Fibroblast of skin of right quadriceps (primary cell): ENCODE measurements at places on chromosomes 3 and 15.

DNA sequence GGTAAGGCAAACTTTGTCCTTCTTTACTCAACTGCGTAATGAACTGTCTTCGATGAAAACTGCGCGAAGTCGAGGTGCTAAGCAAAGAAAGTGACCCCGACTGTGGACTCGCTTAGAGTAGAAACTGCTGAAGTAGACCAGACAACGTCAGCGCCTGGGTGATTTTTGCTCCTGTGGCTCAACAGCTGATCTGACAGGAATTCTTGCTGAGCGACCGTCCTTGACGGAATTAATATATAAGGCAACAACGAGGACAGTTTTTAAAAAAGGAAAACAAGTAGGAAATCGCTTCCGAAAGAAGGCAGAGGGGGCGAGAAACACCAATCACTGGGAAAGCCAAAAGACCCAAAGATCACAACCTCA is 541 bp downstream of the RPS27L start:
- no peak for DNase-seq

DNA sequence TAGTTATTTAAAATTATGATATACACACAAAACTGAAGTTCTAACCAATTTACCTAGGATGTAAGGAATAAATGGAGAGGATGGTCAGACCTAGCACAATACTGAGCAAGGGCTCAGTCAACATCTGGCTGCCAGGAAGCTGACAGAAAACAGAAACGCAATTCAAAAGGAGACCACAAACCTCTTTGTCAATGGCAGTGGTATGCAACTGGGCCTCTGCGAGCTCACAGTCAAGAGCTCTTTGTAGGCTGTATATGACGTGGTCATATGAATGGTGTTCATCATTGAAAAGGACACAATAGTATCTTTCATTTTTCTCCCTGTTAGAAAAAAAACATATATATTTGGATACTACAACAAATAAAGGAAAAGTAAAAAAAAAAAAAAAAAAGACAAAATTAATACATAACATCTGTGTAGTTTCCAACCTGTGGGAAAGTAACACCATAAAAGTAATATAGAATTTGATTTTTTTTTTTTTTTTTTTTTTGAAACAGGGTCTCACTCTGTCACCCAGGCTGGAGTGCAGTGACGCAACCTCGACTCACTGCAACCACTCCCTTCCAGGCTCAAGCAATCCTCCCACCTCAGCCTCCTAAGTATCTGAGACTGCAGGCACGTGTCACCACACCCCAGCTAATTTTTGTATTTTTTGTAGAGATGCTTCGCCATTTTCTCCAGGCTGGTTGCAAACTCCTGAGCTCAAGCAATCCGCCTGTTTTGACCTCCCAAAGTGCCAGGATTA is 37.9 kb downstream of the UBR1 start:
- peak; percentile 66 for DNase-seq

GRCh38 chr15:25830844-25831451 is 32.2 kb downstream of the ATP10A start:
- DNase-seq: peak; percentile 99

DNA sequence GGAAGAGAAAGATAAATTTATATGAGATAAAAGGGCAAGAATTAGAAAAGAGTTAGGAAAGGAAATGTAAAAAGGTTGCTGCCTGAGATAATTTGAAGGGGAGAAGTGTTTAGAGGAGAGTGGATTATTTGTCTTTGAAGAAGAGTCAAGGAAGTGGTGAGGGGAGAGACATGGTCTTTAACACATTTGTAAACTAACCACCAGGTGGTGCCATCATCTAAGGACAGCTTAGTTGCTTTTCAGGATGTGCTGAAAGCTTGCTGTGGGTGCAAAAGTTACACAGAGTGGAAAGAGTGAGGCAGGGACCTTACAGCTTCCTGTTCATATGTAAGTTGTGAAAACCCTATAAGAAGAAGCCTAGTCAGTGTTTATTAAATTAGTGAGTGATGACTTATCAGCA is 114.1 kb upstream of the DNAJC19 start:
- DNase-seq: peak; percentile 1

DNA sequence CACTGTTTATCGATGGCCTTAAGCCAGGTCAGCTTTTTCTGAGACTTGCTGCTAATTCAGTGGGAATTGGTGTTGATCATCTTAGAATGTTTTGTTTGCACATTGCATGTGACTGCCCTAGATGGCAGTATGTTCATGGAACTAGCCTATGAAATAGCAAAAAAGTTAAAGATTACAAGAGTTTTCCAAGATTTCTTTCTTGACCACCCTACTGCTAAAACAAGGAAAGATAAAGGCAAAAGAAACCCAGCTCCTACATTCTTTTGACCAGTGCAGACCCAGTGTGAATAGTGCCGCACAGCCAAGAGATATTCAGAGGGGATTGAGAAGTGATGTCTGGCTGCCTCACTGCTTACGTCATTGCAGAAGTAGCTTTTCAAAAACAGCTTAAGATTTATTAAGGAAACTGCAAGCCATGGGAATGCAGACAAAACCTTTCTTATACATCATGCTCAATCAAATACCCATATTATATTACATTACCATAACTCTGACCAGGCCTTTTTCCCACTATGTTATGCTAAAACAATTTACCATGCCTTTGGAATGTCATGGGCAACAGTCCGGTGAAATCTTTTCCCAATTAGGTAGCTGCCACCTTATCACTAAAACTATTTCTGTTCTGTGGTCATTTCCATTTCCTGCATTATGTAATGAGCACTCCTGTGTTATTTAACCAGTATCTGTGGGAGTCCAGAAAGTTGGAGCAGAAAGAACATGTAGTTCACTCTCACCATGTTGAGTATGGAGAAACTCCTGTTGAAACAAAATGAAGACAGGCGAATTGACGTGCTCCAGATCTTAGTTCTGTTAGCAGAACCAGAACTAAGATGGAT is 6.0 kb downstream of the PHLDB2 start:
- peak; percentile 94 for DNase-seq

DNA sequence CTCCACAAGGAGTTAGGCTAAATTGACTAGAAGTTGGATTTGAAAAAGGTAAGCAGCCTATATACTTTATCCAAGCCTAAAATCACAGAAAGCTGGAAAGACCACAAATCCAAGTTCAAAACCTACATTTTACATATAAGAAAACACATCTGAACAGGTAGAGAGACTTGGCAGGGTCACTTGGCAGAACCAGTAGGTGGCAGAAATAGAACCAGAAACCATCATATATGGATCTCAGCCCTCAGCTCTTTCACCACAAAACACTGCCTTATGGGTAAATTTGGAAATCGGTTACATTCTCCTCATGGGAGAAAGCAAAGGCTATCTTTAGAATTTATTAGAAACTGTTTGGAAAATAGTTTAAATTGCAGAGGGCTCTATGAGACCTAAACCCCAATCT is 44.2 kb downstream of the MKRN2 start:
- no peak for DNase-seq

DNA sequence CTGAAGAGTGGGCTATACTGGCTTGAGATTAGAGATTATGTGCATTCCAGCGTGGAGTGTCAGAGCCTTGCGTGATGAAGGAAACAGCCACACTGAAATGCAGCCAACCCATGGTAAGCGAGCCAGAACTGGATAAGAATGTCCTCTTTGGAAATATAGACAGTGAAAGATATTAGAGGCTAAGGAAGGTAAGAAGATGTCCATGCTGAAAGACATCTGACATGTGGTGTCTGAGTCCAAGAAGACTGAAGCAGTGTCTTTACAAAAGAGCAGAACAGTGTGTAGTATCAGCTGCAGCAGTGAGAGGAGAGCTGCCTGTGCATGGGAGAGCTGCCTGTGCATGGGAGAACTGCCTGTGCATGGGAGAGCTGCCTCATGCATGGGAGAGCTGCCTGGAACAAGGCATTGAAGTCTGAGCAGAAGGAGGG is 672.2 kb downstream of the DIPK2A start:
- peak; percentile 45 for DNase-seq

- DNase-seq: peak; percentile 85
Observed at GRCh38 chr3:21672303-21672702, 78.7 kb downstream of the ZNF385D start.

- DNase-seq: no peak
Observed at GRCh38 chr15:37984368-37984767, 49.9 kb downstream of the TMCO5A start.

DNA sequence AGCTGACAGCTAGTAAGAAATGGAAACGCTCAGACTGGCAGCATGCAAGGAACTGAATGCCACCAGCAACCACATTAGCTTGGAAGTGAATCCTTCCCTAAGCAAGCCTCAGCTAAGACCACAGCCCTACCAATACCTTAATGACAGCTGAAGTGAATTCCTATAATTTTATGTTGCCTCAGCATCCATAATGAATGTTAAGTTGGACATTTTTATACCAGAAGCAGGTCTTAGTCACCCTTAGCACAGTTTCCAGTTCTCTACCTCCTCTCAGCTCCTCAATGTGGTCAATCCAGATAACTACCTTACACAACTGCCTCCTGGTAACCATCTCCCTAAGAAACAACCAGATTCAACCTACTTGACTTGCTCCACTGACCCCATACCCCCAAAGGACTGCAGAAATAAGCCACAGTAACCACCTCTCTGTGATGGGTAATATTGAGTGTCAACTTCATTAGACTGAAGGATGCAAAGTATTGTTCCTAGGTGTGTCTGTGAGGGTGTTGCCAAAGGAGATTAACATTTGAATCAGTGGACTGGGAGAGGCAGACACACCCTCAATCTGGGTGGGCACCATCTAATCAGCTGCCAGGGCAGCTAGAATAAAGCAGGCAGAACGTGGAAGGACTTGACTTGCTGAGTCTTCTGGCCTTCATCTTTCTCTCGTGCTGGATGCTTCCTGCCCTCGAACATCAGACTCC is 33.5 kb downstream of the NEDD4 start:
- peak; percentile 6 for DNase-seq

GRCh38 chr3:150747886-150748683 is 14.9 kb downstream of the SIAH2 start:
- DNase-seq: no peak

- peak; percentile 46 for DNase-seq
Observed at GRCh38 chr3:64361962-64362735, 136.9 kb upstream of the PRICKLE2 start.

GRCh38 chr3:196108075-196108743 is 26.3 kb upstream of the TFRC start:
- DNase-seq: no peak

- DNase-seq: peak; percentile 51
Observed at GRCh38 chr15:90002428-90002844, 1.3 kb downstream of the ZNF710 start.

DNA sequence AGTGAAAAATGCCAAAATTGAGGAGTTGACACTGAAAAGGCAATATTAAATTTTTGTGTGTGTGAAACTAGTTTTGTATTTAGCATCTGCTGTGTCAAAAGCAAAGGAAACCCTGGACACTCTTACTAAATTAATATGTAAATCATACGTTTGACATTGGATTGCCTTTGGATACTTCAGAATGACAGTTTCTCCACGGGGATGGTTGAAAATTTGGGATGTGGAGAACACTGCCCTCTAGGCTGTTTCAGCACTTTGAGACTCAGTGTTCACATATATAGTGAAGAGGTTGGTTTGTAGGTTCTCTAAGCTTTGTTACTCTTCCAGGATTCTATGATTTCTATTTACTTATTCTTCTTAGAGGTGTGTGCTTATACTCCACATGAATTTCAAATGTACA is 3.0 kb downstream of the ROBO2 start:
- no peak for DNase-seq

DNA sequence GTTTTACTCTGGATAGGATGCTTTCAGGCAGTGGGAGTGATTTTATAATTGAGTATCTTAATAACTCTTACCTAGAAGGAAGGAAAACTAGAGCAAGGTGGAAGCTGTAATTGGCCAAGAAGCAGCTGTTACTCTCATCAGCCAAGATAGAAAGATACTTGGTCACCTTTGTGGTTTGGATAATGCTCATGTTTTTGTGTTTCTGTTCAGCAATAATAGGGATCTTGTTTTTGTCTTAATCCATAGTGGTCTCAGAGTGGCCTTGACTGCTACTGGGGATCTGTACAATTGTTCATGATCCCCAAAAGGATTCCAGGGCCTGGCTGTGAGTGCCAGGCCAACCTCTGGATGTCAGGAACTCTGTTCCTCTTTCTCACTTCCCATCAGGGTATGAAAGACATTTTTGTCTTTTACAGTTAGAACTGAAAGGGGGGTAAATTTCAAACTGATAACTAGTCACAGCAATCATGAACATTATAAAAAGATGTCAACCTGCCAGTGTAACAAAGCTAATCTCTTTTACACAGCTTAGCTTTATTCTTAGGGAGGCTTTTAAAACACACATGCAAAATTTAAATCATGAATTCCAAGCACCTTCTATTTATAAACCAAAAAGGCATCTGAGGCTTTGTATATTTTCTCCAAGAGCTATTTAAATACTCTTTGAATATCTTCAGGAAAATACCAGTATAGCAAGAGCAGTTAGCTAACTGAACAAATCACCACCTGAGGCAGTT is 6.0 kb downstream of the UBL7 start:
- no peak for DNase-seq
